ENCODE measurements at places on chromosomes 11 and 22. TPM values are rescaled to one million over a fixed set of nuclear protein-coding genes. Genes with fewer than 3 reads are reported as not detected.
A peak's percentile ranks its signal among the peaks of the same experiment; 100 is the strongest.

- no peak for DNase-seq
- H3K27ac ChIP-seq, result no peak overlapping the region
- H3K4me1 ChIP-seq, result no peaks in the 10 kb centered on the region
- no peak overlapping the region for H3K4me3 ChIP-seq
Observed at GRCh38 chr11:5362017-5362625, 10.8 kb downstream of the OR51B6 start.

GRCh38 chr11:94882931-94883330 is 90.4 kb downstream of the CWC15 start:
- no peaks in the 10 kb centered on the region for H3K27me3 ChIP-seq
- H3K27ac ChIP-seq, result no peak overlapping the region
- no peak for DNase-seq
- H3K36me3 ChIP-seq, result no peaks in the 10 kb centered on the region
- H3K4me1 ChIP-seq, result peaks cover under 1% of the 10 kb centered on the region

BRMS1 gene
- 24.0 TPM for total RNA-seq

GRCh38 chr11:128342511-128343134 is 244.7 kb downstream of the ETS1 start:
- peak; percentile 93 for DNase-seq
- H3K4me3 ChIP-seq, result peak overlapping the region; percentile 73
- peak overlapping the region; percentile 89 for H3K27ac ChIP-seq
- no peaks in the 10 kb centered on the region for H3K27me3 ChIP-seq
- peaks cover 93% of the 10 kb centered on the region for H3K4me1 ChIP-seq

DNA sequence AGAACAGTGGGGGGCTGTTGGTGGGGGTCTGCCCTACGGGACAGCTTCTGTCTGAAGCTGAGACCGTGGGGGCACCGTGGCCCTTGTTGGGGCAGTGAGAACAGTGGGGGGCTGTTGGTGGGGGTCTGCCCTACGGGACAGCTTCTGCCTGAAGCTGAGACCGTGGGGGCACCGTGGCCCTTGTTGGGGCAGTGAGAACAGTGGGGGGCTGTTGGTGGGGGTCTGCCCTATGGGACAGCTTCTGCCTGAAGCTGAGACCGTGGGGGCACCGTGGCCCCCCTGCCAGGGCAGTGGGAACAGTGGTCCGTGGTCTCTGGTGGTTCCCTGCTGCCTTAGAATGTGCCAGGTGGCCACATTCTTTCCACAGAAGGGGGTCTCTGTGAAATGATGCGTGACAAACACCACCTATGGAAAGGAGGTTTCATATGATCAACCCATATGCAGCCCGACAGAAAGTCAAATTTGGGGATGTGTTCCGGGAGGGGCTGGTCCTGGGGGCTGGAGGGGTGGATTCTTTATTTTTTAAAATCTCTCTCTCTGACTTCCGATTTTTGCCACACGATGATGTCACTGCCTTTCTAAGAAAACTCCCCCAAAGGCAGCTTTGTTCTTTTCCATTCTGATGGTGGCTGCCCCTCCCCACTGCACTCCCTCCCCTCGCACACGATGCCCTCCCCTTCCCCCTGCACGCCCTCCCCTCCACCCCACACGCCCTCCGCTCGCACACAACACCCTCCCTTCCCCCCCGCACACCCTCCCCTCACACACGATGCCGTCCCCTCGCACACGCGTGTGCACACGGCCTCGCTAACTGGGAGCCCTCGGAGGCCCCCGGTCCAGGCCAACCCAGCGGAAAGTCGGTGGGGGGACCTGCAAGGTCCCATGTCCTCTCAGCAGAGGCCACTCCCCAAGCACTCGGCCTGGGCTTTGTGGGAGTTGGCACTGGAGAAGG is 1186.5 kb downstream of the BRD1 start:
- H3K36me3 ChIP-seq, result no peaks in the 10 kb centered on the region
- peaks cover 6% of the 10 kb centered on the region for H3K4me1 ChIP-seq
- DNase-seq, result no peak
- no peak overlapping the region for H3K4me3 ChIP-seq

DNA sequence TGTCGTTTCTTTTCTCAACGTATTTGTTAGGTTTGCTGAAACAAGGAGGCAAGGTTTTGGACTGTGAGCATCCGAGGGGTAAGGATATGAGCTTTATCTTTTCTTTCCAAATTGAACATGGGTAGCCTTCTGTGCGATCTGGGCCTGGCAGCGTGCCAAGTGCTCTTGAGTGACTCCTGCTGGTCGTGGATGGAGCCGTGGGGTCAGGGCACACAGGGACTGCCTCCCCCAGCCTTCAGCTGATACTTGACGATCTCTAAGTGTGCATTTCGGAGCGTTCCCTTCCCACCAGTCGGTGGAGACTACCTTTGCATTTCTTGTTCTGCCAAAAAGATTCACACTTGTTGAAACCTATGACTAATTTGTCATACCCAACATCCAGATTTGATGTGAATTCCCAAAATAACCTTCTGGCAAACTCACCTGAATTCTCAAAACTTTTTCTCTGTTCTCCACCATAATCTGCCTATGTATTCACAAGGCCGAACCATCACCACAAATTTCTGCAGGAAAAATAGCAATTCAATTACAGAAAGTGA is 40.1 kb upstream of the CLMP start:
- peaks cover 14% of the 10 kb centered on the region for H3K4me1 ChIP-seq
- H3K27ac ChIP-seq, result no peak overlapping the region
- H3K36me3 ChIP-seq, result no peaks in the 10 kb centered on the region
- no peaks in the 10 kb centered on the region for H3K27me3 ChIP-seq

- H3K27me3 ChIP-seq, result no peaks in the 10 kb centered on the region
- peaks cover 11% of the 10 kb centered on the region for H3K36me3 ChIP-seq
- H3K4me1 ChIP-seq, result no peaks in the 10 kb centered on the region
- no peak overlapping the region for H3K27ac ChIP-seq
- H3K4me3 ChIP-seq, result no peak overlapping the region
Observed at GRCh38 chr22:31789803-31790202, 36.0 kb downstream of the DEPDC5 start.

DNA sequence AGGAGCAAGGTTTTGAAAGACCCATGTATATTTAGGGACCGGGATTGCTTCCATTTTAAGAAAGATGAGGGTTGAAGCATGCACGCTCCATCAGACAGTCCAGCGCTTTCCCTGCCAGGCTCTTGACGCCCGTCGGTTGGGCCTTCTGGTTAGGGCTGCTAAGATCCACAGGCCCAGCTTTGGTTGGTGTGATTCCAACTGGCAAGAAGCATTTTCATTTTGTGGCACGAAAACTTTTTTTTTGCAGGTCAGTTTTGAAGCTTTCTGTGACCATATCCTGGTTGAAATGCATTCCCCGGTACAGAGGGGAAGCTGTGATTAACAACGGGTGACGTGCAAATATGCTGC is 34.3 kb upstream of the MPPED1 start:
- H3K36me3 ChIP-seq, result no peaks in the 10 kb centered on the region
- no peak overlapping the region for H3K27ac ChIP-seq
- H3K4me3 ChIP-seq, result no peak overlapping the region
- peaks cover 34% of the 10 kb centered on the region for H3K27me3 ChIP-seq
- no peak for DNase-seq

- H3K27me3 ChIP-seq, result no peaks in the 10 kb centered on the region
- H3K36me3 ChIP-seq, result no peaks in the 10 kb centered on the region
- H3K4me3 ChIP-seq, result no peak overlapping the region
- DNase-seq, result no peak
Observed at GRCh38 chr22:46040471-46041465, 63.8 kb upstream of the WNT7B start.

GRCh38 chr11:104946907-104947306 is 21.5 kb downstream of the CASP4 start:
- H3K4me1 ChIP-seq, result peaks cover 7% of the 10 kb centered on the region
- H3K4me3 ChIP-seq, result no peak overlapping the region
- peak overlapping the region; percentile 6 for H3K27ac ChIP-seq
- DNase-seq, result peak; percentile 47

EFEMP2 gene
- total RNA-seq, result 11.5 TPM

KDELR3 gene
- 0.77 TPM for total RNA-seq

DNA sequence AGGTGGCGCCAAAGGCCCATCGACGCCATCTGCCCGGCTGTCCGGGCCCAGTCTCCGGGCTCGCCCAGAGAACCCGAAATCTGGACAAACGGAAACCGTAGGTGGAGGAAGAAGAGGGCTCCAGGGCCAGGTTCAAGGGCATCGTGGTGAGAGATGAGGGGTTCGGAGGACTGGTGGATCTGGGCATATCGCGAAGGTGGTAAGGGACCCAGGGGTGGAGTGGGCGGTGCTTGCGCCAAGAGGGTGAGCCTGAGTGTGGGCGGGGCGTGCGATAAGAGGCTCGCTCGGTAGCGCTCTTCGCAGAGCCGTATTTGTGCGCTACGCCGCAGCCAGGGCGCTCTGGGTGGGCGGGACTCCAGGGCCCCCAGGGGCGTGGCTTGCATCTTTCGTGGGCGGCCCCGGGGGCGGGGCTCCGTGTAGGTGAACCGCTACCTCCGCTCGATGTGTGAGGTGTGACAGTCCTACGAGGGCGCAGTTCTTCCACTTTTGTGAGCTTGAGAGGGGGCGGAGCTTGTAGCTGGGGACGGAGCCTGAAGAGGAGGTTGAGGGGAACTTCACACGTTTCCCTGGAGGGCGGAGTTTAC is 4.8 kb downstream of the CD248 start:
- DNase-seq, result peak; percentile 96
- H3K4me3 ChIP-seq, result peak overlapping the region; percentile 92
- H3K27ac ChIP-seq, result peak overlapping the region; percentile 93
- no peaks in the 10 kb centered on the region for H3K27me3 ChIP-seq
- H3K36me3 ChIP-seq, result no peaks in the 10 kb centered on the region

DNA sequence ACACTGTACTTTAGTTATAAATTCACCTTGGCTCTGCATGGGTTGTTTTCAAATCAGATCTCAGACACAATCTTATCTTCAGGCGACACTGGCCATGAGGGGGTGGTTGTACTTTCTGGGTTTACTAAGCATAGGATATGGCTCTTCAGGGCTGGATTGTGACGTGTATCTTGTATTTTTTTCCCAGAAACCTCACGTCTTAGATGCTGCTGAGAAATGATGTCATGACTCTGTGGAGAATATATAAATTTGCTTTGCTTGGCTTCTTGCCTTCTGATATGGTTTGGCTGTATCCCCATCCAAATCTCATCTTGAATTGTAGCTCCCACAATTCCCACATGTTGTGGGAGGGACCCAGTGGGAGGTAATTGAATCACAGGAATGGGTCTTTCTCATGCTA is 82.8 kb upstream of the VSTM5 start:
- no peak overlapping the region for H3K27ac ChIP-seq
- H3K27me3 ChIP-seq, result peaks cover 2% of the 10 kb centered on the region
- H3K36me3 ChIP-seq, result no peaks in the 10 kb centered on the region

DNA sequence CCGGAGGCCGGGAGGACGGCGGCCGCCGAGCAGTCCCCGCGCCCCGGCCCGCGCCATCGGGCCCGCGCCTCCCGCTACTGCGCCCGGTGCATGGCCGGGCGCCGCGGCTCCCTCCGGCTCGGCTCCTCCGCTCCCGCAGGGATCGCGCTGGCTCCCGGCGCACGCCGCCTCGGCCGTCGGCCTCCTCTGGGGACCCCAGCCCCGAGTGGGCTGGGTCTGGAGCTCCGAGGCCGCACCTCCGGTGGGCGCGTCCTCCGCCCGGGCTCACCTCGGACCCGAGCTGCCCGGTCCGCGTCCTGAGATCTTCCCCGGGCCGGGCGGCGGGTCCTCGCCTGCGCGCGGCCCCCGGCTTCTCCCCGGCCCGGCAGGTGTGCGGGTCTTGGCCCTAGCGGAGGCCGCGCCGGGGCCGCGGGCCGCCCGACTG is 251 bp downstream of the SHISA8 start:
- H3K27ac ChIP-seq, result no peak overlapping the region
- no peak for DNase-seq
- H3K4me1 ChIP-seq, result peaks cover 26% of the 10 kb centered on the region
- H3K36me3 ChIP-seq, result no peaks in the 10 kb centered on the region
- H3K4me3 ChIP-seq, result no peak overlapping the region
- H3K27me3 ChIP-seq, result peaks cover 47% of the 10 kb centered on the region

DNA sequence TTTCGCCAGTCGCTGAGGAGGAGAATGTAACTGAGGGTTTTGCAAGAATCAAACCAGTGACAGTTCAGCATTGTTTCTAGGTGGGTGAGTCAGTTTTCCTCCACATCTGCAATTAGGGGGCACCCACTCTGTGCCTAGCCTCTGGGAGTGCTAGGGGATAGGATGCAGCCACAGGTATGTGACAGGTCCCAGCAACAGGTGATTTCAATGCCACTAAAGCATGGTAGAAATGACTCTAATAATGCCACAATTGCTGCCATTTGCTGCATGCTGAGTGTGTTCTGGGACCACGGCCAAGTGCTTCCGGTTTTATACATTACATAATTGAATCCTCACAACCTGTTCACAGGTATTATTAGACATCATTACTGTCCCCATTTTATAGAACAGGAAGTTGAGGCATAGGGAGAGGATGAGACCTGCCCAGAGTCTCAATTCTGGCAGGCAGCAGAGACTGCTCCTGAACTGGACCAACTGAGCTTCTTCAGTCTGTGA is 556 bp downstream of the CRYBB2 start:
- no peaks in the 10 kb centered on the region for H3K36me3 ChIP-seq
- peaks cover 10% of the 10 kb centered on the region for H3K27me3 ChIP-seq

BTG4 gene
- not detected for total RNA-seq

- no peak overlapping the region for H3K4me3 ChIP-seq
- DNase-seq, result peak; percentile 35
- H3K4me1 ChIP-seq, result no peaks in the 10 kb centered on the region
- H3K36me3 ChIP-seq, result no peaks in the 10 kb centered on the region
Observed at GRCh38 chr11:111777094-111778046, 11.2 kb upstream of the PPP2R1B start.

- no peaks in the 10 kb centered on the region for H3K4me1 ChIP-seq
- H3K27ac ChIP-seq, result no peak overlapping the region
- no peaks in the 10 kb centered on the region for H3K36me3 ChIP-seq
- DNase-seq, result no peak
- H3K4me3 ChIP-seq, result no peak overlapping the region
Observed at GRCh38 chr11:111206472-111206871, 39.1 kb upstream of the POU2AF2 start.

DNA sequence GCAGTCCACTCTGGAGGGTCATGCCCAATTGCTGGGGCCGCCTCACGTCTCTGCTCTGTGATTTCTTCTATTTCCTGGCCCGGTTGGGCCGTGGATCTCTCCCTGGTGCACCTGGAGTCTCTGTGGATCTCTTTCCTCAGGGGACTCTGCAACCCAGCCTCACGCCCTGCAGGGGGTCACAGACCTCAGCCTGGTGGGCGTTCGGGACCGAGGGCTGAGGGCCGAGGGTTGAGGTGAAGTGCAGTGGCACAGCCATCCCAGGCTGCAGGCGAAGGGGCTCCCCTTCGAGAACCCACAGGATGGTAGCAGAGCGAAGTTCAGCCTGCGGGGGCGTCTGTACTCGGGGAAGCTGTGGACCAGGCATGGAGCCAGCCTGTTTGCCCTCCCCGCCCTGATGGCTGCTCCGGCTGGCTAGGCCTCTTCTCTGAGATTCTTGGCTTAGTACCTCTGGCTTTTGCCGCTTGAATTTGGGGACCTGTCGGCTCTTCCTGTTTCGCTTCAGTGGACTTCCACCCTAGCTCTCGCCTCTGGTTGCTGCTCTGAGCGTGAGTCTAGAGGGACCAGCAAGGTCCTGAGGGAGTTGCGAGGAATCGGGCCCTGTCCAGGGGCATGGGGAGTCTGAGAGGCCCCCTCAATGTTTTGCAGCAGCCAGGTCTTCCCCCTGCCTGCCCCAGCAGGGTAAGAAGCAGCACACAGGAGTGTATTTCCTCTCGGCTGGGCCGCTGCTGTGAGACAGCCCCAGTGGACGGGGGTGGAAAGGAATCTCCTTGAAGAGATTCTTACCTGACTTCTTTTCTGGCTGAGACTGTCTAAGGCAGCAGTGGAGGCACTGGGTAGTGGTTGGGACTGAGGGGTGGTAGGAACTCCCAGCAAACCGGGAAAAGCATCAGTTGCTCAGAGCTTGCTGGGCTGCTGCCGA is 140.8 kb downstream of the TBC1D22A start:
- H3K27me3 ChIP-seq, result no peaks in the 10 kb centered on the region
- peaks cover 3% of the 10 kb centered on the region for H3K36me3 ChIP-seq
- no peak overlapping the region for H3K4me3 ChIP-seq
